IPS DF 19.7 (cell line): ENCODE measurements at places on chromosomes 7 and 10.

GRCh38 chr7:108249453-108249852, 119.3 kb upstream of the LAMB4 start:
- DNase-seq = no peak

DNA sequence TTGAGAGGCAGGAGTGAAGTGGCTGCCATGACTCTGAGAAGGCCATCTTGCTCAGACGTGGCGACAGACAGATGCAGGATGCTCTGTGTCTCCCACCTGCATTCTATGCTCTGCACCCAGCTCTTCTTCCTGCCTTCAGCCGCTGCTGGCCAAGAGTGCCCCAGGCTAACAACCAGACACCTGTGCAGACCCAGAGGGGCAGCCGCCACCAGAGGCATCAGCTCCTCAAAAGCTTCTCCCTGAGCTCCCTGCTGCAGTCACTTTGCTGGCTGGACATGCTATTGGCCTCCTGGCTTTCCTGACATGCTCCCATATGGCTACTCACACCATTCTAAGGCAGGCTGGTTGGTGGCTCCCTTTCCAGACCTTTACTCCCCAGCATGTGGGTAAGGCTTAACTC, 70.6 kb upstream of the GRB10 start:
- no peak for DNase-seq

GRCh38 chr7:47945261-47946015, 2.8 kb downstream of the PKD1L1 start:
- no peak for DNase-seq

DNA sequence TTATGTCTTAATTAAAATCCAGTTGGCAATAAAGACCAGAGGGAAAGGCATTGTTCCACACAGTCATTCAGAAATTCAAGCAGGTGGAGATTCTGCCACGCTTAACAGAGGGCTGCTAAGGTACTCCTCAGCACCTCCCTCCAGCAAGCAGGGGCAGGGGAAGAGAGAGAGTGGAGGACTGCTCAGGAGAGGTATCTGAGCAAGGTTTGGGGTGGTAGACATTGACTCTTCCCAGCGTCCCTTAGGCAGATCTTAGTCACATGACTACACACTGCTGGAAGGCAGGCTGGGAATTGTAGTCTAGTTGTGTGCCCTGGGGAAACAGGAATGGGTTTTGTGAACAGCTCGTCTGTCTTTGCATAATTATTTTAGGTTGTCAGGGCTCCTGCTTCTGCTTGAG, 181.6 kb downstream of the NPSR1 start:
- DNase-seq = no peak

GRCh38 chr10:62614389-62615157, 189.9 kb upstream of the ADO start:
- DNase-seq = no peak

DNA sequence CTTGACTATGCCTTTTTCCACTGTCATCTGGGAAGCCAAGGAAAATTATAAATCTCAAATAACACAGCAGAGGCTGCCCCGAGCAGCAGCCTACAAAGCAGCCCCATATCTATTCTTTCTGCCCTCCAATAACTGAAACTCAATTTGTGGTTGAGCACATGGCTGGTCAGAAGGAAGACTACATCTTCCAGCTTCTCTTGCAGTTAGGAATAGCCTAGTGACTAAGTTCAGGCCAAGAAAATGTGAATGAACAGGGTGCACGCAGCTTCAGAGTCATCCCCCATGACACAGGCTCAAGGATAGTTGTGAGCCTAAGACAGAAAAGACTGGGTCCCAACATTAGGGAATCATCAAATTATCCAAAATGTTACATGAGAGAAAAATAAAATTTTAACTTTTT, 42.3 kb downstream of the CHCHD3 start:
- DNase-seq = no peak

DNA sequence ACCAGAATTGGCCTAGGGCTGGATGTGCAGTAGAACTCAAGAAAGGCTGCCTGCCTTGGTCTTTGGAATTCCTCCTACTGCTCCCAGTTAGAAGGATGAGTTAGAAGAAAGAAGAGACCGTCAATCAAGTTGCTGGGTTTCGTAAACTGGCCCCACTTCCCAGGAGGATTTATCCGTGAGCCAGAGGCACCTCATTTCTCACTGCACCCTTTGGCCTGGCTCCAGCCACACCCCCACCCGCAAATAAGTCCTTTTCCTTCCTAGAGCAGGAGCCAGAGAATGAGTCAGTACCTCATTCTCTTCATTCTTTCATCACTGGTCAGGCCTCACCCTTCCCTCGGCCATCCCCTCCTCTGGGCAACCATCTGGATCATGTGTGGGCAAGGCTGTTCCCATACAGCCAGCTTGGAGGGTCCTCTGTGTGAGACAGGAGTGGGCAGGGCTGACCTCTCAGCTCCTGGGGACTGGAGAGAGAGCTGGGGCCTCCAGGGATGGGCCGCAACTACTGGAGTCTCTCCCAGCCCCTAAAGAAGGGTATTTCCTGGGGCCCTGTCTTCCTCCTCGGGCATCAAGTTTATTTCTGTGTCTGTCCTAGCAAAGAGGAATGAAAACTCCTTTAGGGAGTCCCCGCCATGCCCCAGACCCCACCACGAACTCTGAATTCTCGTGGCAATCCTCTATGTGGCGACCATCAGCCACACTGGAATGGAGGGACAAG, 87.2 kb upstream of the DUSP5 start:
- DNase-seq = no peak

- DNase-seq = no peak
Measured at GRCh38 chr7:37424995-37425394, 23.7 kb downstream of the ELMO1 start.

DNA sequence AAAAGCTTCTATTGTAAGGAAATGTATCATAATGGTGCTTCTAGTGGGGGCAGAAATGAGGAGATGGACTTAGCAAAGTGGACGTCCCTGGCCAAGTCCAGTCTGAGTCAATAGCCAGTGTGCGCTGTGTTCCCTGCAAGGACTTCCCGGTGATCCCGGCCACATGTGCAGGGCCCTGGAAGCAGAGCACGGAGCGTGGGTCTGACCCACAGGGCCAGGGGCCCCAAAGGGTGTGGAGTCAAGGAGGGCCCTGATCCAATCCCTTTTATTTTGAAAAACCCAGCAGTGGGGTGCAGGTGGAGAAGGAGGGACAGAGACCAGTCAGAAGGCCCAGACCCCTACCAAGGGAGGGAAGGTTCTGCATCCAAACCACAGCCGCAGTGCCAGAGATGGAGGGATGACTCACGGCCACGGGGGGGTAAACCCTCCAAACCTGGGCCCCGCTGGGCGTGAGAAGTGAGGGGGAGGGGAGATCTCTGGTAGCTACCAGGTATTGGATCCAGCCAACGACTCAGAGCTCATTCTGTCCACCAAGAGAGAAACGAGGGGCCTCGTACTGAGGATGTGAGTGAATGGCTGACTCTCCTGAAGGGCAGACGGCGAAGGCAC, 57.2 kb upstream of the VIPR2 start:
- DNase-seq = no peak

GRCh38 chr7:22561321-22561811, 61.4 kb upstream of the STEAP1B start:
- peak; percentile 85 for DNase-seq

GRCh38 chr10:5952731-5953385, 24.5 kb downstream of the IL15RA start:
- DNase-seq = no peak

GRCh38 chr10:122299423-122300075, 28.5 kb downstream of the BTBD16 start:
- no peak for DNase-seq

GRCh38 chr10:121947343-121948330, 19.8 kb upstream of the ATE1 start:
- no peak for DNase-seq

DNA sequence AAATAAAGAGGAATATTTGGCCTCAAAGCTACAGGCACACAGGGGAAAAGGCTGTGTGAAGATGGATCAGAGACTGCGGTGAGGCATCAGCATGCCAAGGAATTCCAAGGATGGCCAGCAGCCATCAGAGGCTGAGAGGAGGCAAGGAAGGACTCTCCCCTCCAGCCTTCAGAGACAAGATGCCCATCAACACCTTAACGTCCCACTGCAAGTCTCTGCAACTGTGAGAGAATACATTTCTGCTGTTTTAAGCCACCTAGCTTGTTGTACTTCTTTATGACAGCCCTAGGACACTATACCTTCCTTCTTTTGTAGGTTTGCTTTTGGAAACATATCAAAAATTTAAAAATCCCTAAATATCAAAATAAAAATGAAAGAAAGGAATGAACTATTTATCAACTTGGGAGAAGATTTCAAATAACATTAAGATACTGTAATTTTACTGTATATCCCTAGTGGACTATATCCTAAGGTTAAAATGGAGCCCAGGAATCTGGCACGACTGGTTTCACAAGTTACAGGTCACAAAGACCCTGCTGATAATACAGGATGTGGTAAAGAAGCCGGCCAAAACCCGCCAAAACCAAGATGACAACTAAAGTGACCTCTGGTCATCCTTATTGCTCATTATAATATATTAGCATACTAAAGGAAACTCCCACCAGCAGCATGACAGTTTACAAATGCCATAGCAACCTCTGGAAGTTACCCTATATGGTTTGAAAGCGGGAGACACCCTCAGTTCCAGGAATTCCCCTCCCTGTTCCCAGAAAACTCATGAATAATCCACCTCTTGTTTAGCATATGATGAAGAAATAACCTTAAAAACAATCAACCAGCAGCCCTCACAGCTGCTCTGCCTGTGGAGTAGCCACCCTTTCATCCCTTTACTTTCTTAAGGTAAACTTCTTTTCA, 185.2 kb downstream of the AVL9 start:
- peak; percentile 75 for DNase-seq

- no peak for DNase-seq
Measured at GRCh38 chr7:29192811-29193210, 1.8 kb upstream of the CHN2 start.

DNA sequence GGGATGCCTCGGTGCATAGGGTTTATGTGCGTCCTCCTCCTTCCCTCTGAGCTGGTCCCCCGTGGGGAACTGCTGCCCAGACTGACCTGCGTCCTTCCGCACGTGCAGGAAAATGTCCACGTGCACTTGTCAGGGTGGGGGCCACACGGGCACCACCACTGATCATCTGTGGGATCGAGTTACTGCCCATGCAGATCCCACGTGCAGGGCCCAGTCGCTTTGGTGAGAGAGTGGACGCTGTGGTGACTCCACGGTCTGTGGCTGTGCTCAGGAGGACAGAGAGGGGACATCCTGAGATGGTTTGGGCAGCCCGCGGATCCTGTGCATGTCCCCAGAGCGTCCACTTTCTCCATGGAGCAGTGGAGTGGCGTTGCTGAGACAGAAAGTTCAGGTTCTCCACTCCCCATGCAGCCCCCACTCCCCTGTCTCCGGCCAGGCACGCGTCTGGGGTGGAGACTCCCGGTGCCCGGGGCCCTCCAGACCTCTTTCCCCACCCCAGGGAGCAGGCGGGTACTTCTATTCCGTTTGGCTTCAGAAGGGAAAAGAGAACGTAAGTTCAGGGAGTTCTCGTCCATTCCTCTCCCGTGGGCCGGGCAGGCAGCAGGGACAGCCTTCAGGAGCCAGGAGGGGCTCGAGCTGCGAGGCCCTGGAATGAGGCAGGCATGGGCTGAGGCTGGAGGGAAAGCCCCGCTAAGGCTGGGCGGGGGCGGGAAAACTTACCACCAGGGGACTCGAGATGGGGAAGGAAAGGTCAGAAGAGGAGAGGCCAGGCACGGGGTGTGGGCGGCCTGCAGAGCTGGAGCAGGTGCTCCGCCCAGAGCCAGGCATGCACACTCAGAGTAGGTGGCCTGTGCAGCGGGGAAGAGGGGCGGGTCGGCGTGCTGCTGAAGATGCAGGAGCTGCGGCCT, 59.9 kb downstream of the EGFR start:
- DNase-seq = no peak

DNA sequence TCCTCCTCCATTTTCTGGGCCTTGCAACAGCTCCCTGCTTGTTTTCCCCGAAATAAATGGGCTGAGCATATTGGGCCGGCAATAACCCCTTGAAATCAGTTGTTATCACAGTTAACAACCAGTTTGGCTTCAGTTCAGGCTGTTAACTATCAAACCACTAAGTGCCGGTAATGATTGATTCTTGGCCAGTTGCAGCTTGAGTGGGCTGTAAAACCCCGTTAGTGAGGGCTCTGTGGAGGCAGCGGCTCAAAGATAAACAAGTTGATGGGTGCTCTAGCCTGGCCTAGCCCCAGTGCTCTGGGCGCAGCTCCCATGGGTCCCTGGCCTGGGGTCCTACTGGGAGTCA, 8.3 kb downstream of the FGF8 start:
- DNase-seq = no peak

DNA sequence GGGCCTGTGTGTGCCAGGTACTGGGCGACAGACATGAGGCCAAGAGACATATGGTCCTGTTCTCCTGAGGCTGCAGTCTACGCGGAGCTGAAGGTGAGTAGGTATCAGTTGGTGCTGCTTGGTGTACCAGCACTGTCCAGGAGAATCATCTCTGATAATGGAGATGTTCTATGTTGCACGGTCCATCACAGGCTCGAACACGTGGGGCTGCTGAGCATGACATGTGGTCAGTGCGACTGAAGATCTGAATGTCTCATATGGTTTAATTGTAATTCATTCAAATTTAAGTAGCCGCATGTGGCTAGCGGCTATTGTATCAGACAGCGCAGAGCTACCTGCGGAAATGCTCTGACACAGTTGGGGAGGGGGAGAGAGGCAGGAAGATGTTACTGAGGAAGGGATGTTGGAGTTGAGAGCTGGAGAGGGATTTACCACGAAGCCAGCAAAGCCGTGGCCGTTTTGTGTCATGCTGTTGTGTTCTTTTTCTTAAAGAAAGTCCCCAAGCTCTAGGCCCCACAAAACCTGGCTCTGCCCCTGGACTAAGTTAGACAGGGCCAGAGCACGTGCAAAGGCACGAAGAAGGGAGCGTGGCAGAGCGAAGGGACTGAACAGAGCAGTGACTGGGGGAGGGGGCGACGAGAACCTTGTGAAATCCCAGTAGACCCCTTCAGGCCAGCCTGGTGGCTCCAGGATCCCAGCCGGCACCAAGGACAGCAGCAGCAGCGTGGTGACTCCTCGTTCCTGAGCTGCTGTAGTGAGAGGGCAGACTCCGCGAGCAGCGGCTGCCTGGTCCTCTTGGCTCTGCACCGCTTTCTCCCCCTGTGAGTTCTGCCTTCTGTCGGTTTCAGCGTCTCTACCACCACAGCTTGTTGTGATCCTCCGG, 20.0 kb downstream of the SMKR1 start:
- DNase-seq = no peak

DNA sequence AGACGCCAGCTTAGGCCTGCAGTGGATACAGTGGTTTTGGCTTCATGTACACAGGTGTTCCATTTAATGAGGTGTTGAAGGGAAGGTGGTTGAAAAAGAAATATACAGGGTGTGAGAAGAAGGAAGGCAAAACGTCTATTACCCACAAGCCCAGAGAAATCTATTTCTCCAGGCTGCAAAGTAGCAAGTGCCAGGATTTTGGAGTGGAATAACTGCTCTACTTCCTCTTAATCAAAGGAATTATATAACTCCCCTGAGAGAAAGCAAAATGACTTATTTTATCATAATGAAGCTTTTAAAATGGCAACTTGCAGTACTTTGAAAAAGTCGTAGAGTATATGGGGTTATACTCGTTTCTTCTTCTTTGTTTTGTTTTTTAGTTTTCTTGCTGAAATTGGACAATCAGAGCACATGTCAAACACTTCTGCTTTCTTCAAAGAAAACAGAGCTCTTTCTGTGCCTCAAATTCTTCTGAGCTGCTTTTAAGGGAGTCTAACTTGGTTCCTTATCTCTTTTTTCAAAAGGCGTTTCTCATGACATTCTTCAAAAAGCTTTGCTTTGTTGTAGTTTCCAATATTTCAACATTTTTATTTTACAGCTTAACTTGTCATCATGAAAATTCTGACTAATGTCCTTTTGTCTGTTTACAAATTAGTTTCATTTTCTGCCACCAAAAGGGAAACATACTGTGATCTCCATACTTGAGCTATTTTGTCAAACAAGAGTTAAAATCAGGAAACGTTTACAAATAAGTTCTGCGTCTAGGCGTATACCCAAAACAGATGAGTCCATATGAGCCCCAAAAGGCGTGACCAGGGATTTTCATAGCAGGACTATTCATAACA, 289.7 kb downstream of the FRMD4A start:
- DNase-seq = no peak
